OCI-LY7 (cell line): ENCODE measurements at places on chromosomes 4 and X.
A peak's percentile ranks its signal among the peaks of the same experiment; 100 is the strongest.

- no peak for DNase-seq
Observed at GRCh38 chr4:119785963-119786362, 157.4 kb upstream of the PDE5A start.

DNA sequence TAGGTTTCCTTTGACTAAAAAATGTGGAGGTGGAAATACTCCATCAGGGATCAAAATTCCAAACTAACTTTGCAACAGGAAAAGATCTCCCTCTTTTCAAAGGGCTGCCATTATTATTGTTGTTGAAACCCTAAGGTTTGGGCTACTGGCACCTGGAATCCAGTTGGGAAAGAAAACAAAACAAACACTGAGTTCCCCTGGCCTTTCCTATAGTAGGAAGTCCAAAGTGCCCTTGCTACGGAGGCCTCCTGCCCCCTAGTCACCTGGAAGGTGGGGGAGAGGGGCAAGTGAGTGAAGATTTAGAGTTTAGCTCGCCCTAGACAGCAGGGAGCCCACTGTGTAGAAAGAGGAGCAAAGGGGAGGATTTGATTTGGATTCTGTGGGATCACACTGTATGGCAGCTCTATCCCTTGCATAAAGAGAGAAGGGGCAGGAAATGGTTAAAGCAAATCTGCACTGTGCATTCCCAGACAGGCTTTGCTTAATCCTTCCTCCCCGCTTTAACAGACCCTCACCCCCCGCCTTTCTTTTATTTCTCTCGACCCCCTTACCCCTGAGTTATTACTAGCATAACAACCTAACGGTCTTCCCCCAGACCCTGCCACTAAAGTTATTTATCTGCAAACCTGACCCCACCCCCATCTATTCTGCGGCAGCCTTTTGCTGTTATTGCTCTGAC, 627 bp upstream of the FAT4 start:
- DNase-seq = no peak

- no peak for DNase-seq
Observed at GRCh38 chr4:136036744-136037143, 1495.5 kb downstream of the PCDH18 start.

DNA sequence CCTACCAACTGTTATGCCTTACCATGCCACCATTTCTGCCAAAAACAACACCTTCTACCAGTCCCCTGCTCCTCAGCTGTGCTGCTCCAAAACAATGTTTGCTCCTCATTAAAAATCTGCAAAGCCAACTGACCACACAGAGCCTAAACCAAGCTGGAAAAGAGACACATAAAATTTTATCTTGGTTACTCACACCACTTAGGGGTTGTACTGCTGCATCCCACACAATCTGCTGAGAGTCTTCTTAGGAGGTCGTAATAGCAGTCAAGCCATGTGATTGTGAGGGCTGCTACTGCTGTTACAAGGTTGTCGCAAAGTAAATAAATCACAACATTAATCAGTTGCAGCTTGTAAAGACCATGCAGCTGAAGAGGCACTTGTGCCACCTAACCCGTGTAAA, 607.4 kb upstream of the FAM241A start:
- DNase-seq = no peak

- DNase-seq = no peak
Observed at GRCh38 chr4:176210101-176210500, 14.7 kb upstream of the SPATA4 start.

DNA sequence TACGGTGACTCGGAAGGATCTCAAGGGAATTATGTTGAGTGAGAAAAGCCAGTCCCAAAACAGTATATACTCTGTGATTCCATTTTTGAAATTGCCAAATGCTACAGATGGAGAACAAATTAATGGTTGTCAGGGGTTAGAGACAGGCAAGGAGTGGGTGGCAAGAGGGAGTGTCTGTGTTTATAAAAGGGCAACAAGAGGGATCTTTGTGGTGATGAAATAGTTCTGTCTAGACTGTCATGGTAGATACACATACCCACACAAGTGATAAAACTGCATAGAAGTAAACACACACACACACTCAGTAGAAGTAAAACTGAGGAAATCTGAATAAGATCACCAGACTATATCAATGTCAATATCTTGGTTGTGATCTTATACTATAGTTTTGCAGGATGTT, 92.7 kb downstream of the CD99L2 start:
- no peak for DNase-seq

DNA sequence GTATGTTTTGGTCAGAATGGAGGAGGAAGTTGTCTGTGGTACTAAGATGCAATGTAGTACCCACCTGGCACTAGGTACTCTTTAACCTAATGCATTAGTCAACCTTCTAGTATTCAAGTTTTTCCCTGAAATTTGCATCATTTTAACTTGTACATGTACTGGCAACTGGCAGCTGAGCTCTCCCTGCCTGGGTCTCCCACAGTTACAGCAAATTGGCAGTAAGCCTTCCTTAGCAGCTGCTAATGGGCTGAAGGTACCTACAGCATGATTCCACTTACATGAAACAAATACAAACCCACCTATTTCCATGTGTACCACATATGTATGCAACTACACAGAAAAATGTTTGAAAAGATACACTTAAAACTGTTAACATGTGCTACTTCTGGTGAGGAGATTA, 8.1 kb upstream of the KLHL2 start:
- DNase-seq = no peak

GRCh38 chr4:46211406-46211805, 87.6 kb upstream of the GABRG1 start:
- no peak for DNase-seq

DNA sequence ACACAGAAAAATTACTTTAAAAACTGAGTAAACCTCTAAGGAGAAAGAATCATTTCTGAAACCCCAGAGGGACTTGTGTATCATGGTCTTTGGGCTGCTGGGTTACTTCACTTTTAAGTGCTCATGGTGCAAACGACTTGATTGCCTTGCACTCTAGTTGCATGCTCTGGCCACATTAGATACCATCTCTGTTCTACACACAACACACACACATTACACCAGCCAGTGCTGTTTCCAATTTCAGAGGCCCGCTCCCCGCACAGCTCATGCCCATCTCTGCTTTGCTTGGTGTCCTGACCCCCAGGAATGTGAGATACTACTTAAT, 2.1 kb downstream of the PPP3CA start:
- peak; percentile 34 for DNase-seq

DNA sequence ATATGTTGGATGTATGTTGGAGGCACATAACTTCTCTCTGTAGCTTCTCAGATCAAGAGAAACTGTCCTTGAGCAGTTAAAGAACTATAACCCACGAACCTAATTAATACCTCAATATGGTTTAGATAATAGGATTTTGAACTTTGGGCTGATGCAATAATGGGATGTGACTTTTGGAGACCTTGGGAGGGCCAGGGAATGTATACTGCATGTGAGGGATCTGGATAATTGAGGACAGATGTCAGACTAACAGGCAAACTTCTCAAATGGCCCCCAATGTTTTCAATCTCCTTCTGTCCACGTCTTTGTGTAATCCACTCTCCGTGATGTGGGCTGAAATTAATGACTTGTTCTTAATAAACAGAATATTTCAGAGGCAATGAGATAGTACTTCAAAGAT, 202.2 kb upstream of the FAT4 start:
- no peak for DNase-seq

DNA sequence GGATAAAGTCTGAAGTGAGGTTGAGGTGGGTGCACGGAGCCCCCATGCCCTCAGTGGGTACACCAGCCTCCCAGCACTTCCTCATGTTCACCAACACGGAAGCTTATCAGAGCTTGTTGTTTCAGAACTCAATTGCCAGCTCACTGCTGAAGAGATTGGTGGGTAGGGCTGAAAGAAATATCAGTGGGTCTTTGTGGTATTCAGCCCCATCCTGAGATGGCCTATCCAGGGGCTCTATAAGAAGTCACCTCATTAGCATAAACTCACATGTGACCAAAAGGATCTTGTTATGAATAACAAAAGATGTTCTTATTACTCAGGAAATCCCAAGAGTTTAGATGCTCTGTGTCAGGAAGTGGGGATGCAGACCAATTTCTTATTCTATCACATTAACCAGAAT, 177.3 kb downstream of the ARHGAP10 start:
- no peak for DNase-seq

- no peak for DNase-seq
Observed at GRCh38 chrX:141405486-141405852, 163.2 kb upstream of the SPANXC start.

- DNase-seq = no peak
Observed at GRCh38 chr4:15558561-15558960, 88.9 kb downstream of the CC2D2A start.

GRCh38 chrX:134026565-134027311, 41.3 kb upstream of the GPC3 start:
- no peak for DNase-seq

DNA sequence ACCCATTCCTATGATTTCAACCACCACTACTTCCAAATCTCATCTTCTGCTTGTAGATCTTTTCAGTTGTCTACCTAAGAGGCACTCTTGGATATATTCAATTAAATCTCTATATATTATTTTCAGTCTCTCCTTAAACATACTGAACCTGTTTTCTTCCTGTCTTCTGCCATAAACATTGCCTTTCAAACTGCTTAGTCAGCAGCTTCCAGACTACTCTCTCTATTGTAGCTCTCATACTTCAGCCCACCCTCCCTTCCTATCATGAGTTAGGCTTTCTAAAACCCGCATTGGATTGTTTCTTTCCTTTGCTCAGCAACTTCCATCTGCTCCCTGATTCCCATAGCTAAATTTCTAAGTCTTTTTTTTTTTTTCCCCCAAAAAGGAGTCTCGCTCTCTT, 4.5 kb downstream of the AP1AR start:
- DNase-seq = no peak

DNA sequence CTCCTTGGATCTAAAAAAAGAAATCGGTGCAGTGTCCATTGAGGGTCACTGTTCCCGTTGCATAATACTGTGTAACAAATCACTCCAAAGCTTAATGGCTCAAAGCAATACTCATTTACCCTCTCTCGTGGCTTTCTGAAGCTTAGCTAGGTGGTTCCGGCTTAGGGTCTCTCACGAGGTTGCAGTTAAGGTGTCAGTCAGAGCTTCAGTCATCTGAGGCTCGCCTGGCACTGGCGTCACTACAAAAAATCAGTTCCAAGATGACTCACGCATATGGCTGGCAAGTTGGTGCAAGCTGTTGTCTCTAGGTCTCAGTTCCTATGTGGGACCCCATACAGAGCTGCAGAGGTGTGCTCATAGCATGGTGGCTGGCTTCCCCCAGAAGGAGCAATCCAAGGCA, 91.0 kb downstream of the BEND2 start:
- DNase-seq = no peak

DNA sequence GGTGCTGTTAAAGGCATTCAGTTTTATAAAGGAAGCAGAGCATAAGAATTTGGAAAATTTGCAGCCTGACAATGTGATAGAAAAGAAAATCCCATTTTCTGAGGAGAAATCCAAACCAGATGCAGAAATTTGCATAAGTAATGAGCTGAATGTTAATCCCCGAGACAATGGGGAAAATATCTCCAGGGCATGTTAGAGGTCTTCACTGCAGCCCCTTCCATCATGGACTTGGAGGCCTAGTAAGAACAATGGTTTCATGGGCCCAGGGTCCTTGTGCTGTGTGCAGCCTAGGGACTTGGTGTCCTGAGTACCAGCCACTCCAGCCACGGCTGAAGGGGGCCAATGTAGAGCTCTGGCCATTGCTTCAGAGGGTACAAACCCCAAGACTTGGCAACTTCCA, 542.7 kb upstream of the NR3C2 start:
- DNase-seq = no peak

GRCh38 chr4:177512646-177513045, 70.4 kb upstream of the AGA start:
- DNase-seq = no peak

DNA sequence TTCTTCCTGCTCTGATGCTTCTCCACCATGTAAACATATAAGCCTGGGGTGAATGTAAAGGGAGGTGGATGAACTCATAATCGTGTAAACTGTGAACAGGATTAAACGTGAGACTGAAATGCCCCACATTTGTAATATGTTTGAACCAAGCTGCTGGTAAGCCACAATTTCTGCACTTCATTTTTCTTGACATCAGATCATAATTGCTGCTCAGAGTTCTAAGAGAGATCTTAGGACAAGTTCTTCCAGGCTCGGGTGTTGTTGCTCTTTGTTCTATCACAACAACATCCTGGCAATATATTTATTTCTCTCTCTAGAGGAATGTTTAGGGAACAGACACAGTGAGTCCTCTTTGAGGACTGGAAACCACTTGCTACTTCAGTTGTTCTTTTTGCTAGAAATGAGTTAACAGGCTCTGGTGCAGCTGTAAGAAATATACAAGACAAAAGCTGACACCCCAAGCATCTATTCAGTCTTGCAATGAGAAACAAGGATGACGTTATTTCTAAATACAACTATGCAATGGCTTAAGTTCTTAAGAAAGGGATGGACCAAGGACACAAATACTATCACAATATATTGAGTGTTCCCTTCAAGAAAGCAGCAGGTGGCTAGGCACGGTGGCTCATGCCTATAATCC, 59.6 kb downstream of the LNX1 start:
- no peak for DNase-seq

DNA sequence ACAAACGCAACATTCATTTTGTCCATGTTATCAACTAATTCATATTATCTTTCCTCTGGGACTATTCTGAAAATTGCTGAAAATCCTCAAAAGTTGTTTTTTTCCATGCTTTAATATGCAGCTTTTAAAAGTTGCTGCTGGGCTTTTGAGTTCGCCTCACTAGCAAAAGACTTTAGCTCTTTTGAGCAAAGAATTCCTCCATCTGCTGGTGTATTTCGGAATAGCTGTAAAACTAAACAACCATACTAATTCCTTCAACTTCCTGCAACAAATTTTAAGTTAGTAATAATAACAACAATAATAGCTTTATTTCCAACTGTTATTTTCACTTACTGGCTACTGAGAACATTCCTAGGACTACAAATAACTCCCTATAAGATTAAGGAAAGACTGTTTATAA, 124.5 kb upstream of the PLAC1 start:
- peak; percentile 9 for DNase-seq

GRCh38 chrX:39907964-39908661, 189.6 kb downstream of the BCOR start:
- DNase-seq = no peak

- no peak for DNase-seq
Observed at GRCh38 chrX:150599226-150599625, 30.8 kb downstream of the MTM1 start.

- no peak for DNase-seq
Observed at GRCh38 chr4:132767901-132768300, 381.2 kb upstream of the PCDH10 start.

DNA sequence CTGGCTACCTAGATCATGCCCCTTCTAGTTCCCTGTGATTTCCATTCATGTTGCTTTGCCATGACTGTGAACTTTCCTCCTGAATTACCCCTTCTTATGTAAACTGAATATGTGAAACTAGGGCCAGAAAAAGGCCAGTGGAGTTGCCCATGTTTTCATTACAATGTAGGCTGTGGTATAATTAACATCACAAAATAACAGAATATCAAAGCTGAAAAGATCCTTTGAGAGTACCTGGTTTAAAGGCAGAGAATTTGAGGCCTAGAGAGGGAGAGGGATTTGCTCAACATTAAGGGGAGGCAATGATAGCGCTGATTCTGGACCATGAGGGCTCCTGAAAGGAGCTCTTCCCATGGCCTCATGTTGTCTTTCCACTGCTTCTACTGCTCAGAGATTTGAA, 392.2 kb downstream of the OPHN1 start:
- DNase-seq = no peak
